HCT116 (cell line): ENCODE measurements at places on chromosomes 11 and 22.
A peak's percentile ranks its signal among the peaks of the same experiment; 100 is the strongest.

DNA sequence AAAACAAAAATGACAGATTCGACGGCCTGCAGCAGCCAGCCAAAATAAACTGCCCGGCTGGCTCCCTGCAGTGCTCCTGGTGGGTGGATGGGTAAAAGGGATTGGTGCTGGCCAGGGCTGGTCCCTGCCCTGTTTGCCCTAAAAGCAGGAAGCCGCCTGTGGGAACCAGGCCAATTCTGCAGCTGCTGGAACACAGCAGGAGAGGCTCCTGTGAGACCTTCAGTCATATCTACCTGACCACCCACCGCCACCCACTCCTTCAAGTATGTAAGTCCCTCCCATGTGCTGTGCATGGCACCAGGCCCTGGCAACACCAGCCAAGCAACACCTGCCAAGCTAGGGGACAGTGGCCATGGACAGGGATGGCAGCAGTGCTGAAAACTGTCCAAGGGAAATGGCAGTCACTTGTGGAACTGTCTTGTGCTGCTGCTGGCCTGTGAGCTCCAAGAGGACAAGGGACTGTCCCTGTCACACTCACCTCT lies 48.7 kb upstream of the ARFGAP3 start:
- DNase-seq, result no peak

DNA sequence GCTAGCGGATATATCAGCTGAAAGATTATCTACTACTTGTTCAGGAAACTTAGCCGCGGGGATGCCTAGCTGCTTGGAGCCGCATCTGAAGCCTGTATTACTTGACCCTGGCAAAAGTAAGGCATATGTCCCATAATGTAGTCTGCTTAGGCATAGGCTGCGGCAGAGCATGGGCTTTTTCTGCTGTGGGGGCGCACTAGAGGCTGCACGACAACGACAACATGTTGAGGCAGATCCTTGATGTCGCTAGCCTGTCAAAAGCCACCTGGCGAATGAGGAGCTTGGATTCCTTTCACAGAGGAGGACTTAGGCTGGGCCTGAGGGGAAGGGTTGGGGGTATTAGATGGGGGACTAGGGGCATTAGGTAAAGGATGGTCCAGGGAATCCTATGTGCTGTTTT lies 1.1 kb upstream of the OR52N2 start:
- no peak for DNase-seq

- DNase-seq, result no peak
Observed at GRCh38 chr11:82906931-82907330, 5.4 kb downstream of the DDIAS start.

DNA sequence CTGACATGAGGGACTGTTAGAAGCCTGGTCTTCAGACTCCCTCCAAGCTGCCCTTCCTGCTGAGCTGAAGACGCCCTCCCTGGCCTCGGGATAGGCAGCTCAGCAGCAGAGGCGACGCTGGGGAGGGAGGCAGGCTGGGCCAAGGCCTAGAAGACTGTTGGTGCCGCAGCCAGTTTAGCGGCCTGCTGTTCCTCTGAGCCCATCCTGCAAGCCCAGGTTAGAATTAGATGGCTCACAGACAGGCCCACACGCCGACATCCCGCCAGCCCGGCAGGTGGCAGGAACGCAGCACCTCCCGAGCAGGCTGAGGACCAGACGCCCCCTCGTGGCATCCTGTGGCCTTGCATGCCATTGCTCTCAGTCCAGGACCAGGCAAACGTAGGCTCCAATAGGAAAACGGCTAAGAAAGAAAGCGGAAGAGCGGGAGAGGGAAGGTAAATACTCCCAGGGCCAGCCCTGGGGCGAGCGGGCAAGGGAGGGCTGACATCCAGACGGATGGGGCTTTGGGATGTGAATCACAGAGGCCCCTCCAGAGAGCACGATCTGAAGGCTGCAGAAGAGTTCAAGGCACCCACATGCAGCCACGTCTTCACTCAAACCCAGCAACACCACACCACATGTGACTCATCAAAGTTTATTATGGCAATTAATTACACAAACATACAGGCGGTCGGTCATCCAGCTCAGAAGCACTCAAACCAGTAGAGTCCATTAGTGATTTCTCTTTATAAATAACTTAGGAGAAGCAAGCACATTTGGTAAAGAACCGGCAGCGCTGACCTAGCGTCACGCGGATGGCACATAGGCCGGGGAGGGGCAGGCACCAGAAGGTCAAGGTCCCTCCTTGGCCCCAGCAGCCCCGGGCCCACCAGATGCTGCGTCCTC lies 27.6 kb downstream of the CD5 start:
- peak; percentile 73 for DNase-seq

DNA sequence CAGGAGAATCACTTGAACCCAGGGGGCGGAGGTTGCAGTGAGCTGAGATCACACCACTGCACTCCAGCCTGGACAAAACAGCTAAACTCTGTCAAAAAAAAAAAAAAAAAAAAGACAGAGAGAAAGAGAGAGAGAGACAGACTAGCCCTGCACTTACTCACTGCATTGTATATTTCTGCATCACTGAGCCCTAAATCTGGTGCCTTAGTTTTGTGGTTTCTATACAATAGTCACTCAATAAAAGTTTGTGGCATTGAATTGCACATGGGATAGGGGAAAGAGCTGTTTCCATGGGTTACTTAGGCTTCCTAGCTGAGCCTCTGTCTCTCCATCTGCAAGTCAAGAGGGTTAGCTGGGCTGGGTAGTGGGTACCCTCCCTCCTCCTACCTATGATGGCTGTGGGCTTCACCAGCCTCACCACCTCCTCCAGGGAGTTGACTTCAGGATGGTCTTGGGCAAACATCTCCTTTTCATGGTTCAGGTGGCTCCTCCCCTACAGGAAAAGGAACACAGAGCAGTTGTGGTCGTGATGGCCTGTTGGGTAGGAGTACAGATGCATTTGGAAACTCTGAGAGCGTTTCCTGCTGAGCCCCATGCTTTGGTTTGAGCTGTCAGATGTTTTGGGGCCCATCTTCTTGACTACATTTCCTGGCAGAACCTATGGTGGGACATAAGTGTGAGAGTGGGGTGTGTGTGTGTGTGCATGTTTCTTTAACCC lies 73.2 kb downstream of the CCDC81 start:
- DNase-seq, result no peak

GRCh38 chr11:88618327-88619070 lies 281.0 kb upstream of the CTSC start:
- no peak for DNase-seq

GRCh38 chr22:44837481-44837880 lies 85.1 kb downstream of the ARHGAP8 start:
- no peak for DNase-seq

- DNase-seq, result peak; percentile 52
Observed at GRCh38 chr11:56783448-56784041, 35.0 kb upstream of the OR9G4 start.

DNA sequence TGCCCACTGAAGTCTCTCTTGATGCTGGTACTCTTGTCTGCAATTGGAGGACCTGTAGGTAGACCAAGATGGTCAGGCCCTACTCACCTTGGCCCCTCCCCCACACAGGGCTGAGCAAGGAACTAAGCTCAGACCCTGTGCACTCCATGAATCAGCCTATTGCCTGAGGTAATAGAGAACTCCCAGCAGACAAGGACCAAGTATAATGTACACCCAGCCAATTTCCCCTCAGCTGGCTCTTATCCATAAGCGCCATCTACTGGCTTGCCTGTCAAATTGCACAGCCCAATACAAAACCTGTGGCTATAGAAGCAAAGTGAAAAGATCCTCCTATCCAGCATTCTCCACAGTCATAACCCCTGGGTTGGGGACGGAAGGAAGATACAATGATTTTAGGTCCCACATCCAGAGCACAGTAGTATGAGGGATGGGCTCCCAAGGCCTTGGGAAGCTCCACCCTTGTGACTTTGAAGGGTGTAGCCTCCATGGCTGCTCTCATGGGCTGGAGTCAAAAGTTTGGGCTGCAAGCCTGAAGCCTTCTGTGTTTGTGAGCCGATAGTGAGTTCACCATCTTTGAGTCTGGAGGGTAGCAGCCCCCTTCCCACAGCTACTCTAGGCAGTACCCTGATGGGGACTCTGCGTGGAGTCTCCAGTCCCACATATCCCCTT lies 56.0 kb downstream of the GLYATL2 start:
- DNase-seq, result peak; percentile 34

GRCh38 chr22:20520093-20520511 lies 12.7 kb downstream of the MED15 start:
- DNase-seq, result no peak

- no peak for DNase-seq
Observed at GRCh38 chr11:128809128-128809527, 58.0 kb downstream of the KCNJ1 start.

DNA sequence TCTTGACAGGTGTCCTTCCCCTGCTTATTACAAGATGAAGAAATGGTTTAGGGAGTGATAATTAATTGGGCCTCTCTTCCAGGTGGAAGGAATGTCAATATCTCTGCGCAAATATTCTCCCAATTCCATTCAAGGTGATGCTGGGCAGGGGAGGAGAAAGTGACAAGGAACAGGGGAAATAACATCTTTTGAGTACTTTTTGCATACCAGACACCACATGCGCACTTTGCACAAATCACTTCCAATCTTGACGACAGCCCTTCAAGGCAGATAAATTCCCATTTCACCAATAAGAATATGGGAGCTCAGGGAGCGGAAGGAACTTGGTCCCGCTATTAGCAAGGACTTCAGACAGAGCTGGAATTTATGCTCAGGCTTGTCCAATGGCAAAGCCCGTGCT lies 145.1 kb upstream of the TBCEL start:
- no peak for DNase-seq

DNA sequence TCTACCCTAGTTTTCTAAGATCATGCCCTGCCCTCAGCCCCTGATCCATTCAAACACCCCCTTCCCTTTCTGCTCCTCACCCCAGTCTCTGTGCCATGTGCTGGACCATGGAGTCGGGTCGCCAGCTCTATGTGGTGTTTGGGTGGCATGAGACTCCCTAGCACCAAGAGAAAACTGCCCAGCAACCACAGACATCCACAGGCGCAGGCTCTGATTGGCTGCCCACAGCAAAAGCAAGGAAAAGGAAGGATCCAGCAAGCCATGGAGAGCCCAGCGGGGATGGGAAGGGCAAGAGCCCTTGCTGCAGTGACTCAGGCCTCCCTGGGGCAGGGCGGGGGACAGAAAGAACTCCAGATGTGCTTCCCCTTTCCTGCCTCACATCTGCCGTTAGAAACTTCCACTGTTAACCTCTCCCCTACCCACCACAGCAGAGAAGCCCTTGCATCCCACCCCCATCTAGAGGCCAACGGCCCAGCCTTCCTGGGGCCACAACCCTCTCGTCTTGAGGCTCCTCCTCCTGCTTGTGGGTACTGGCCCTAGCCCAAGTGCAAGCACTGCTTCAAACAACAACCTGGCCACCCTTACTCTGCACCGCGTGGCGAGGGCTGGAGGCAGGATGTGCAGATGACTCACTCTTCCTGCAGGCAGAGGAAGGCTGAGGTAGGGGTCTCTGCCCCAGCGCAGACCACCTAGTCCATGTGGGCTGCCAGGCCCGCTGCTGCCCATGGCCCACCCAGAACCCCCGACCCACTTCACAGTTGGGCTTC lies 9.7 kb upstream of the AHNAK start:
- DNase-seq, result peak; percentile 93

- DNase-seq, result no peak
Observed at GRCh38 chr22:26837784-26838470, 180.5 kb downstream of the MIAT start.

DNA sequence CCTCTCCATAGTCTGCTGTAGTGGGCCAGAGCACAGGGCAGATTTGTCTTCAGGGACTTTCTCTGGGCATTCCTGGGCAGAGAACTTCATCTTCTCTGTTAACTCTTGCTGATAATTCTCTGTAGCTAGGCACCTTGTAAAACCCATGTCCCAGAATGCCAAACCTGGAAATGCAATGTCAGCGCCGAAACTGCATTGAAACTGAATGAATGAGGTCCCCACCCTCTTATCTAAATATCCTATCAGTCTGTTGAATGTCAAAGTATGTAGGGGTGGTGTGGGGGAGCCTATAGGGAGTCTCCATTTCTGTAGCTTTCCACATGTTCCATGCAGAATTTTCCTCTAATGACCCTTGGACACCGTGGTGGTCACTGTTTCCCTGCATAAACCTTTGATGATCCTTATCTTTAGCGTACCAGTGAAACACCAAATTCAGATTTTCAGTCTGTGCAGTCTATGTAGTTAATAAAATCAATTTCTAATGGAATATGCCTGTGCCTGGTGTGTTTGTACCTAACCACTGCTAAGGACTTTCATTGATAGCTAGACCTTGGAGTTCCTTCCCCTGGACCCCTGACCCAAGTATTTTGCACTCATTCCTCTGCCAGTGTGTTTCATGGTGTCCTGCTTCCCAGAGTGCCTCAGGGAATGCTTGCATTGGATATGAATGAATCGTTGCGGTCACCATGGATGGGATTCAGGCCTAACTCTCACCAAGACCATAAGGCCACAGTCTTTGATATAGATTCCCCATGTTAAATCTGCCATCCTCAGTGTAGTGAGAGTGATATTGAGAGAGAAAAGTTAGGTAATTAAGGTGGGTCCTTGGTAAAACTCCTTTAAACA lies 2.5 kb upstream of the CABIN1 start:
- DNase-seq, result no peak
